ENCODE measurements at places on chromosomes 4 and X.
A peak's percentile ranks its signal among the peaks of the same experiment; 100 is the strongest.

- no peak for DNase-seq
These were observed 25.9 kb downstream of the LIAS start for GRCh38 chr4:39484582-39485272.

DNA sequence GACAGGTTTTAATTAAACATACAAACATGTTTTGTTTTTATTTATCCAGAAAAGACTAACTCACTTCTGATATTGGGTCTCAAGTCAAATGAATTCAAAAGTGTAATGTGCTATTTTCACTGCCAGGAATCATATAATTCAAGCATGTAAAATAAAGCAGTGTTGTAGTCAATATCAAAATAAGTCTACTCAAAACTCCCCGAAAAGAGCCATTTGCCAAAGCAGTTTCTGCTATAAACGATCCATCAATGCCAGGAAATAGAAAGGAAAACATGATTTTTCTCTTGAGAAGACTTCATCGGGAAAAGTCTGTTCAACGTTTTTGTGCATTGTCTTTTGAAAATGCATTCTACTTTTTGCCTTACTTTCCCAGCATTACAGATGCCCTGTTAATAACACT lies 633.3 kb downstream of the FAT4 start:
- DNase-seq, result no peak

DNA sequence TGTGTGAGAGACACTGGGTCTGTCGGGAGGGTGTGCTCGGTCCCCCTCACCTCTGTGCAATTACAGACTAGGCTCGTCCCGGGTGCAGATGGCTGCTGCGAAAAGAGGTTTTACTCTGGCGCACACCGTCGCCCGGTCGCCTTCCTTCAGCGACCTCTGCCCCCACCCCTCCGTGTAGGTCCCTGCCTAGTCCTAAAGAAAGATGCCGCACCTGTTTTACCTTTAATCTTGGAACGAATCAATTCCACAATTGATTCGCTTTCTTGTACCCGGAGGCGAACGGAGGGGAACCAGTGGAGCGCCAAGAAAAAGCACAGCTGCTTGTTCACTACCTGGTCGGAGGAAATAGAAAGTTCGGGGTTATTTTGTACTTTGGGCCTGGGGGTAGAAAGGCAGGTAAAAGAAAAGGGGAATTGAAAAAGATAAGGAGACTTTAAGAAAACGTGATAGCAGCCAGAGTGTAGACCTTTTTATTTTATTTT lies 1.2 kb downstream of the NPNT start:
- DNase-seq, result no peak

DNA sequence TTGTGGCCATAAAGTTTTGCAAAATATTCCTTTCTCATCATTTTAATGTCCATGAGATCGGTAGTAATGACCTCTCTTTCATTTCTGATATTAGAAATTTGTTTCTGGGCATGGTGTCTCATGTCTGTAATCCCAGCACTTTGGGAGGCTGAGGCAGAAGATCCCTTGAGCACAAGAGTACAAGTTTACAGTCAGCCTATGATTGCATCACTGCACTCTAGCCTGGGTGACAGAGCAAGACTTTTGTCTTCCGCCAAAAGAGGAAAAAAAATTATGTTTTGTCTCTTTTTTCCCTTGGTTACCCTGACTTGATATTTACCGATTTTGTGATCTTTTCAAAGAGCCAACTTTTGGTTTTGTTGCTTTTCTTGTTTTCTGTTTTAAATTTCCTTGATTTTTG lies 10.8 kb upstream of the NKAP start:
- no peak for DNase-seq

- peak; percentile 24 for DNase-seq
These were observed 126.1 kb downstream of the ARHGEF9 start for GRCh38 chrX:63658920-63659319.

DNA sequence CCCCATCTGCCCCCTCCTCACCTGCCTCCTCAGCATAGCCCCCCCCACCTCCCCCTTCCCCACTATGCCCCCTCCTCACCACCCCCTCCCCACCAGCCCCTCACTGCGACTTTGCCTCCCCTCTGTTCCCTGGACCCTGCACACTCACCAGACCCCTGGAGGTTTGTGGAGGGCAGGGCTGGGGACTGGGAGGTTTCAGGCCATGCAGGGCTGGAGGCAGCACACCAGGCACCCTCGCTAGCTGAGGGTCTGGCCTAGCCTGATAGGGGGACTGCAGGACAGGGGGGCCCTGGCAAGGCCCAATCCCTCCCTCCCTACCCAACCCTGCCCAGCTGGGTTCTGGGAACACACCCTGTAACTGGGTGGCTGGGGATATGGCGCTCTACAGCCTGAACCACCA lies 28.0 kb downstream of the TACC3 start:
- DNase-seq, result no peak
